Subcutaneous preadipocyte (primary cell): ENCODE measurements at places on chromosomes 7 and 10. TPM values are rescaled to one million over a fixed set of nuclear protein-coding genes. Genes with fewer than 3 reads are reported as not detected.

ANXA8L1 gene
- not detected in 2 replicates for total RNA-seq

PRPS1L1 gene
- not detected in 2 replicates for total RNA-seq

MSMB gene
- total RNA-seq: not detected in 2 replicates

HOXA3 gene
- 3.7 and 6.1 TPM in 2 replicates for total RNA-seq

PRKCQ gene
- total RNA-seq: not detected in 2 replicates

SLC26A4 gene
- total RNA-seq: 0.37 and 0.39 TPM in 2 replicates
